ENCODE measurements at places on chromosomes 2 and 18.

- DNase-seq: no peak
Measured at GRCh38 chr18:9578306-9578705, 36.1 kb downstream of the PPP4R1 start.

- no peak for DNase-seq
Measured at GRCh38 chr2:135615404-135615803, 84.1 kb downstream of the R3HDM1 start.

GRCh38 chr2:207983641-207984042 is 41.7 kb downstream of the PLEKHM3 start:
- no peak for DNase-seq

- no peak for DNase-seq
Measured at GRCh38 chr2:106581755-106582147, 94.6 kb downstream of the CD8B2 start.

DNA sequence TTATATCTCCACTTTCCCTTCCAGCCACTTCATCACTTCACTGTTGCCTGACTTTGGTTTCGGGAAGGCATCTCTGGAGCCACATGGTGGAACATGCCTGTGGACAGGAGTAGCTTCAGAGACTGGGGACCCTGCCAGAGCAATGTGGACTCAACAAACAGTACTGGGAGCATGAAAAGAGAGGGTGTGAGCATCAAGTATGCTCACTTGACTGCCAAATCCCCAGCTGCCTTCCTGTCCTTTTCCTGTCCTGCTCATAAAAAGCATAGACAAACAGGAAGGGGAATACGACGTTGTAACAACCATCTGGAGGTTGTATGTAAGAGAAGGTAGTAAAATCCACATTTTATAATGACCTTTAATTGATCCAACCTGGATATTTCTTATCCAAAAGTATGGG is 61.3 kb upstream of the CSRNP3 start:
- DNase-seq: no peak

- no peak for DNase-seq
Measured at GRCh38 chr2:234939996-234940395, 11.8 kb upstream of the SH3BP4 start.

DNA sequence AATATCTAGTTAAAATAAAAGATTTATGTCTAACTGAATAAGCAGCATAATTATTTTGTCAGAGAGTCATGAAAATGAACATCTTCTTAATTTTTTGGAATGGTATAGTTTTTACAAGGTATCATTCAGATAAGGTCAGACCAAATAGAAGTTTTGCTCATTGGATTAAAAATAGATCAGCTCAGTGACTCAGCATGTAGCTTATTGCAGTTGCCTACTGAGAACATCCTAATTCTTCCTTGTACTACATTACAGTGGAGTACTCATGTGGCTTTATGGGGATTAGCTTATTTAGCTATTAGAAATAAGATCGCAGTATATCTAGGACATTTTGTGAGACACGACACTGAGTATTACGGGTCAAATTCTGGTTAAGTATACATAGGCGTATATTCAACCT is 38.2 kb upstream of the PPM1B start:
- DNase-seq: no peak

- no peak for DNase-seq
Measured at GRCh38 chr18:58670404-58671110, 708 bp upstream of the MALT1 start.

DNA sequence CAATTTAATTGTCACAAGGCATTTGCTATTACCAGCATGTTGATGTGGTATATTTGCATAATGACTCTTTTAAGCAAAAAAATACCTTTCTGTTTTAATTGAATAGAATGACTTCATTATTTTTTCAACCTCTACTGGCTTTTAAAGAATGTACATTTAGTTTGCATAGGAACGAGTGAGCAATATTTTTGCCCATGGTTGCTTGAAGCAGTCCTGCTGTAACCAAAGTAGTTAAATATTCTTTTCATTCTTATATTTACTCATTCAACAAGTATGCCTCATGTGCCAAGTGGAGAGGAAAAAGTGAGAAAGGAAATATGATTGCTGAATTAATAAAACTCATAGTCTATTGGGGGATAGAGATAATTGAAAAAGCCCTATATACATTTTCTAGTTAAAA is 184.7 kb downstream of the DSEL start:
- DNase-seq: no peak

- no peak for DNase-seq
Measured at GRCh38 chr2:207417301-207417718, 112.5 kb upstream of the CREB1 start.

GRCh38 chr2:59733567-59733930 is 819.9 kb downstream of the BCL11A start:
- DNase-seq: no peak

- no peak for DNase-seq
Measured at GRCh38 chr2:239236043-239236807, 164.6 kb downstream of the HDAC4 start.

- DNase-seq: no peak
Measured at GRCh38 chr2:49687918-49688317, 533.6 kb upstream of the FSHR start.

DNA sequence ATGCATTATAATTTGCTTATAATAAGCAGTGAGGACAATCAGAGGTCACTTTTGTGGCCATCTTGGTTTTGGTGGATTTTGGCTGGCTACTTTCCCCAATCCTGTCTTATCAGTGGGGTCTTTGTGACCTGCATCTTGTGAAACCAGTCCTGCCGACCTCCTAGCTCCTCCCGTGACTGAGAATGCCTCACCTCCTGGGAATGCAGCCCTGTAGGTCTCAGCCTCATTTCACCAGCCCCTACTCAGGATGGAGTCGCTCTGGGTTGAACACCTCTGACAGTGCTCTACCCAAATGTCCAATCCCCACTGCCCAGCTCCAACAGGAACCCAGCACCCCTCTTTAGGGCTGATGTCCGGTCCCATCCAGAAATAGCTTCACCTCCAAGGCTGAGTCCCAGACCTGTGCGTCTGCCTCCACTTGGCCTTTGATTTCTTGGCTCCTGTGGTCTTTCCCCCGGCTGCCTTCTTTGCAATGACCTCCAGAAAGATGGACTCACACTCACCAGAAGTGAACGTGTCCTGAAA is 31.3 kb upstream of the PXDN start:
- DNase-seq: no peak

GRCh38 chr2:173424886-173425285 is 70.2 kb downstream of the CDCA7 start:
- DNase-seq: no peak

- no peak for DNase-seq
Measured at GRCh38 chr2:3631161-3631850, 26.7 kb upstream of the ALLC start.

GRCh38 chr2:16326711-16327300 is 338.8 kb downstream of the CYRIA start:
- no peak for DNase-seq

DNA sequence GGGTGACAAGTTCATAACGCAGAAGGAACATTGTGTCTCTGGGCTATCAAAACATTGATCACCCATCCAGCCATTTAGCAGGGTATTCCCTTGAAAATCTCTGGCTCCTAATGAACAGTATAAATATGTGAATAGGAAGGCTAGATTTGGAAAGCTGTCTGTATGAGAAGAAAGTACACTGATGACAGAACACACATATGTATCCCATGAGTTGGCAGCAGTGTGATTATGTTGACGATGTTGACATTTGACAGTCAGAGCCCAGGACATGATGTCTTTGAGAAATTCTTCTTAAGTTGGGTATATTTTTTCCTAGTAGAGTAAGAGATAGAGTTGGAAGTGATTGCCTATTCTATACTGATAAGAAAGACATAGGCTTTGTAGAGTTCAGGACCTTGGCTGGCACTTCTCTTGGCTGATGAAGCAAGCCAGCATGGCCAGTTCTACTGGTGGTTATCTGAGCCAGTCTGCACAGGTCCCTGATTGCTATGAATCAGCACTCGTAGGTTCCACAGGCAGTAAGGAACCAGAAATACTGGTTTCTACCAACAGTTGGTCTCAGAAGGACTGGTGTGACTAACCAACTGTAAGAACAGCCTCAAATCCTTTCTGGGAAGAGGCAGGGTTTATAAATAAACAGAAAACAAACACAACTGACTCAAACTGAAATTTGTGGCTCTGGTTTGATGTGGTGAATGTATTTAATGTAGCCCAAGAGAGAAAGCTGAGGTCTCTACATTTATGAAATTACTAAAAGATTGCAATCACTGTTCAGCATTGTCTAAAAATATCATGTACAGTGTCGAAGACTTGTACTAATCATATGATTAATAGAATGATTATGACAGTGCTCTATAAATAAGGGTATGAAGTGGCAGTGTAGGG is 43.9 kb upstream of the RAPH1 start:
- DNase-seq: no peak

DNA sequence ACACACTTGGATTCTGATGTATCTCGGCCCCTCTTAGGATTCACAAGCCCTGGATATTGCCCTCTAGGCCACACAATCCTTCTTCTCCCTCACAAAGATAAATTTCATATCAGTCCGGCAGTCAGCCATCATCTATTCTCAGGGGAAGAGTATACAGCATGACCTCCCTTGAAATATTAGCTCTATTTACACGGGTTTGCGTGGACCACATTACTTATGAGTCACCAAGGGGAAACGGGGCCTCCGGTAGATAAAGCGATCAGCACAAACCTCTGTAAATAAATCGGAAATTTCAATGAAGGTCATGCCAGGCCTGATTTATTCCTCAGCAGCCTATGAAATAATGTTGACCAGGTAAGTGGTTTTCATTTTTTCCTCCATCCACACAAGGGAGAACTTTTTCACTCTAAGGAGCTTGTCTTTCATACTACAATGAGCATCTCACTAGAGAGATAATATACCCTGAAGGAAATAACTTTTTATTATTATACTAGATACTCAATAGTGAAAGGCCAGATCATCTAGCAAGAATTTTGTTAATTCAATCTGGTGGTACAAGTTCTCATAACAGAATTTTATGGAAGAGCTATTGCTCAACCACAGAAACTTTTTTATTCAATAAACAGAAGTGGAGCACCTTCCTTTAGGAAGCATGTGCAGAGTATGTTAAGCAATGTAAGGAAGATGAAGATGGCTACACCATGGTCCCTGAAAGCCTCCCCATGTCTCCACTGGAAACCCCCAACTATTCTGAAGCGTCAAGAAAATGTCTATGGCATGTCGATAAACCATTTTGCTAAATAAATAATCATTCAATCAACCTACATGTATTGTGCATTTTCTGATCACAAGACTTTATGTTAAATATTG is 125.2 kb upstream of the PIK3C3 start:
- no peak for DNase-seq
